GF-D8 (cell line): ENCODE measurements at places on chromosomes 11 and 22.

DNA sequence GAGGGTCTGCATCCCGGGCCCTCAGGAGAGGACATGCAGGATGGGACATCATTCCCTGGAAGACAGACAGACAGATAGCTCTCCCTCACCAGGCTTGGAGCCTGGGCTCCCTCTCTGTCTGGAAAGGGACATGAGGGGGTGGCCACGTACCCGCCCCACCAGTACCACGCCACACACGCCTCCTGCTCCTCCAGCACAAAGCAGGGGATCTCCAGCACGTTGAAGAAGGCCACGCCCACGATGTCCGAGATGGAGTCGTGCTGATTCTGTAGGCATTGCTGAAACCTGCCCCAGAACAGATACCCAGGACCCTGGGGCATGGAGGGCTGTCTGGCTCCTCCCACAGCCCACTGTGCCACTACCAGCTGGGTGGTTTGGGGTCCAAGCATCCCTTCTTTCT, 2.2 kb downstream of the PLA2G3 start:
- DNase-seq = no peak

GRCh38 chr11:43542750-43543712, 137.5 kb upstream of the HSD17B12 start:
- no peak for DNase-seq

DNA sequence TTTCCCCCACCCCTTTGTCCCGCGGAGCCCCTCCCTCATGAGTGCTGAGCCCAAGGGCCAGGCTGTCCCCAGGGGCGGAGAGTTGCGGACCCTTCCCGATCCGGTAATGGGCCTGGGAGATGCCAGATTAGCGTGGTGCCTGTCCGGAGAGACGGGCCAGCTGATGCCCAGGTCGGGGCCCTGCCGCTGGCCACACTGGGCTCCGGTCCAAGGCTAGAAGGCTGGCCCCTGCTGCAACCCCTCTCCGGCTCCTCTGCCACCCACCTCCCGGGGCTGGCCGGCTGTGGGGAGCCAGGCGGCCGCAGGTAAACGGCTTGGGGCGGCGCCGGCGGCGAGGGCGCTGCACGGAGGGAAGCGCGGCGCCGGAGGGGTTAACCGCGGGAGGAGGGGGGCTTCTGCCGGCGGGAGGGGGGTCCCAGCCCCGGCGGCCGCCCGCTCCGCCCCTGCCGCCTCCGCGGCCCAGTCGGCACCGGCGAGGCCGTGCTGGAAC, at the start of gene KCNK4:
TSS of gene KCNK4 (plus strand) at position 41 of the 490 bp plus-strand sequence. CDS start 1,717 bp downstream, outside the sequence.
- DNase-seq = no peak

DNA sequence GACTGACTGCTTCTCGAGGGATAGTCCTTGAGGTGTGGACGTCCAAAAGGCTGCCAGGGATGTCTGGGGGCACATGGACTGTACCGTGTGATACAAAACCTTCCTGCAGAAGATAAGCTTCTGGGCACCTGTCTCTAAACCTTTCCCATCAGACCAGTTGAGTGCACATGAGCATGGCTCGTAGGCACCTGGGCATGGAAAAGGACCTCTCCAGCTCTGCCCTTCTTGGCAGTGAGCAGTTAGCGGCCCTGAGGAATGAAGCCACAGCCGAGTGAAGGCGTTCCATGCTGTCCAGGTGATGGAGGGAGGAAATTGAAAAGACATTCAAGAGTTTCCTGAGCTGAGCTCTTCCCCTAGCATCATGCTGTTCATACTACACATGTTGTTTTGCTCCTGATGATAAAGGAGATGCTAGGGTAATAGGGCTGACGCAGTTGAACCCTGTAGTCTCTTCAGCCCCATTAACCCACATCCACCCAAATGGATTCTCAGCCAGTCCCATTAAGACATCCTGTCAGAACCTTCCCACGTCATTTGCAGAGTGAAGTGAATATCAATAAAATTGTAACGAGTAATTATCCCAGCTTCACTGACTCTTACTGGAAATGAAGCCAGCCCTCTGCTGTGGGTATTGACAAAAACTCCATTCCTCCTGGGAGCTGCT, 138.6 kb downstream of the KIRREL3 start:
- DNase-seq = no peak

DNA sequence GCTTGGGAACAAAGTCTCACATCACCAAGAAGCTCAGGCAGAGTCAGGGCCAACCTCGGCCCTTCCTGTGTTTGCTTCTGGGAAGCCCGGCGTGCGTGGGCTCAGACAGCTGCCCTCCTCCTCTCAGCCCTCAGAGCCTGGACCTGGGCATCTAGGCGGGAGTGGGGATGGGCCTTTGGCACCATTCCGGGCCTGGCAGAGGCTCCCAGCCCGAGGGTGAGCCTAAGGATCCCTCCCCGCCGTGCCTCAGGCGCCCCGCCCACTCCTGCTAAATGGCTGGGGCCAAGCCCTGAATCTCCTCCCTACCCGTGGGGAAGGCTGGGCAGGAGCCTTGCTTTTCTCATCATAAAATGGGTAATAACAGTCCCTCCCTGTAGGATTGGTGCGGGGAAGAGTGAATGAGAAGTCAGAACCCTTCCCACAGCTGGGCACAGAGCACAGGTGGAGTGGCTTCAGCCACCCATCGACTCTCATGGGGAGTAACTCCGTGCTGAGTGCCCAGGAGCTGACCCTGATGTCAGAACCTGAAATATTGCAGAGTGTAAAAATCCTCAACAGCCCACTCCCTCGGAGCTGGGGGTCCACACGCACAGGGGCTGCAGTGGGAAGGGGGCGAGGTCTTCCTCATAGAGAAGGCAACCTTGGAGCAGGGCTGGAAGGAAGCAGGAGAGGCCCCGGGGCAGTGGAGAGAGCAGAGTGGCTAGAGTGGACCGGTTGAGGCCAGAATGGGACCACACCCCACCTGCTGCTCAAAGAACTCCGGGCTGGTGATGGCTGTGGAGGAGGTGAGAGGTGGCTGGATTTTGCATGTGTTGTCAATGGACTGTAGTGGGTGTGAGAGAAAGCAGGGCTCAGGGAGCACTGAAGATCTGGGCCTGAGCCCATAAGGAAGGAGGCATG, 18.8 kb upstream of the CDKN1C start:
- DNase-seq = no peak

DNA sequence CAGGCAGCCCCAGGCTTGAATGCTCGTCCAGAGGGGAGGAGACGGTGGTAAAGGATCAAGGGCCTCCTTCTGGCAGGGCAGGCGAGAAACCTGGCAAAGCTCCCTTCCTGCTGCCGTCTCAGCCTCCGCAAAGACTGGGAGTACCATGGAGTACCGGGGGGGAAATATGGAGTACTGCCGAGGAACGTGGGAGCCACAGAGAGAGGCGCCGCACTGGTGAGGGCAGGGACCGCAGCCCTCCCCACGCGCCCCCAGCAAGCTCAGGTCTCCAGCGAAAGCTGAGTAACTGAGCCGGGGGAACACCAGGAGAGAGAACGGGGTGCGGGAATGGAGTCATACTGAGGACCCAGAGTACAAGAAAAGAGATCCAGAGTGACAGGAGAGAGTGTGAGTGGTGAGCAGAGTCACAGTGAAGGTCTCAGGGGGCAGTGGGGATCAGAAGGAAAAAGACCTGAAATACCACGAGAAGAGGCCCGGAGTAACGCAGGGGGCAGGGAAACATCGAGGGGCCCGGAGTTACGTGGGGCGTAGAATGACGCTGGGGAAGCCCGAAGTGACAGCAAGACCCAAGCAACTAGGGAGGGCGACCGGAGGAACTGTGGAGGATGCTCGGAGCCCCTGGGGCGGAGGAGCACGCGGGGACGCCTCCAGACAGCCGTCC, 740 bp downstream of the EML3 start:
- DNase-seq = no peak

DNA sequence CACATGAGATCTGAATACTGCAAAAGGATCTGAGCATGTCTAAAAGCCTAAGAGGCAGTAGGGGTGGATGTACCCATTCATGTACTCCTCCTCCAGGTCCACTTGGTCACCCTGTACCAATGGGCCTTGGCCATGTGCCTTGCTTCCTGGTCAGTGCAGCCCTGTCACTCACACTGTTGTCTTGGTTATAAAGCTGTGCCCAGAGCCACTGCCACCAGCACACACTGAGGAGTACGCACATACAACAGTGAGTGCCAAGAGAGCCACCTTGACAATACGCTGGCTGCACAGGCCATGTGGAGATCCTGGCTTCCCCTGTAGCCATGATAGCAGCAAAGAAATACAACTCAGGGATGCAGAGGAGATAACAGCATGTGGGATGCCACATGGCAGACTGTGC, 96.4 kb upstream of the LDLRAD3 start:
- no peak for DNase-seq

DNA sequence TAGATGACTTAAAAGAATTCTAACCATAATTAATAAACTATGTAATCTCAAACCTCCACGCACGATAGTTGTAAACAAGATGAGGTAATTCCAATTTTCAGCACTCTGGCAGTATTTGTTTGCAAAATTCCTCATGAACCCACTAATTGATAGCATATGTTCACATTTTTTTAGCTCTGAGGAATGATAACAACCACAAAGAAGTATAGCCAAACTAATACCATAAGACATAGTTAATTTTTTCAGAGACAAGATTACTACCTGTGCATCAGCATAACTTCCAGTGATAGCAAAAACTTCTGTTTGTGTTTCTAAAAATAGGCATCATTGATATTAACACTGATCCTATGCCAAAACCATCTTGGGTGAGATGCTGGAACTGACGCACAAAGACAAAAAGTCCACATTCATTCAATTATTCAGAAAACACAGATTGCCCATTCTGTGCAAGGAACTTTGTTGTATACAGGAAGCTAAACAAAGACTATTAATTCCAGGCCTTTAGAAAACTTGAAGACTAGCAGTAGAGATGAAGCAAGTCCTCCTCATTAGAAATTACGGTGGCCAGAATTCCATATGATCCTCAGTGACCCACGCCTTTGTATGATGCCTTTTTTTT, 57.7 kb downstream of the PDGFD start:
- DNase-seq = no peak

DNA sequence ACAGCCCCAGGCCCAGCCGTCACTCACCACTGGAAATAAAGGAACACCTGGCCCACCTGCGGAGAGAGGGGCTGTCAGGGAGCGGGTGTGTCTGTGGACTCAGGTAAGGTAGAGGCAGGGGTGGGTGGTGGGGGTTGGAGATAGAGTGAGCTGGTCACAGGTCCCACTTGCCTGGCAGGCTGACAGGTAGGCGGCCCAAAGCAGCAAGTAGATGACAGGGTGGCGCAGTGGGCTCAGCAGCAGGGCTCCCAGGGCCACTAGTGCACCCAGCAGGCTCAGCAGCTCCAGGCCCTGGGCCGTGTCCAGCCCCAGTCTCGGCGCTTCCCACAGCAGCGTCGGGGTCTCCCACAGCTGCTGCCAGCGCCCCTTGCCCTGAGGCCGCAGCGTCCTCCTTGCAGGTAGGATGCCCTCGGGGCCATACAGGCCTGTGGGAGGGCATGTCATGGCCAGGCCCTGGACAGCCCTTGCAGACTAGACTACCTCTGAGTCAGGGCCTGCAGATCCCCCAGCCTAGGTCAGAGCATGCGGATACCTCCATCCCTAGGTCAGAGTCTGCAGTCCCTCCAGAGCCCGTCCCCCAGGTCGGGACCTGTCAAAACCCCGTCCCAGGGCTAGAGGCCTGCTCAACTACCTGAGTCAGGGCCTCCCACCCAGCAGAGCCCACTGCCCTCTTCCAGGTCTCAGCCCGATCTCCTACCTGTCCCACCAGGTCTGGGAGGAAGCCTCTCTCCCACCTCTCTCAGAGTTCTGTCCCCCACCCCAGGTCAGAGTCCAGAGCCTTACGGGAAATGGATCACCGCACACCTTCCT, 686 bp downstream of the LMF2 start:
- no peak for DNase-seq

GRCh38 chr11:120248551-120249278, 8.8 kb downstream of the POU2F3 start:
- no peak for DNase-seq

DNA sequence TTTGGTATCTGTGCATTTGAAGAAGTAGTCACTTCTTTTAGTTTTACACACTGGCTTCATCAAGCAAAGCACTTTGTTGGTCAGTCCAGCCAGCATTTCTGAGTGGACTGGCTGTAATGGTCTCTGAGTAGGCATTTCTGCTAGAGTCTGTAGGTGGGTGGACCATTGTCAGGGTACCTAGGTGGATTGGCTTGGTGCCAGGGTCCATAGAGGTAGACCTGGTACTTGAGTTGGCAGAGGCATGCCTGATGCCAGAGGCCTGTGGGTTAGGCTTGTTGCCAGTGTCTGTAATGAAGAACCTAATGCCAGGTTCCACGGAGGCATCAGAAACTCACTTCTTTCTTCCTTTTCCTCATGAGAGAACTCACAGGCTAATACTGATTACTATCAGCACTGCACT, 157.9 kb upstream of the C11orf87 start:
- DNase-seq = no peak

DNA sequence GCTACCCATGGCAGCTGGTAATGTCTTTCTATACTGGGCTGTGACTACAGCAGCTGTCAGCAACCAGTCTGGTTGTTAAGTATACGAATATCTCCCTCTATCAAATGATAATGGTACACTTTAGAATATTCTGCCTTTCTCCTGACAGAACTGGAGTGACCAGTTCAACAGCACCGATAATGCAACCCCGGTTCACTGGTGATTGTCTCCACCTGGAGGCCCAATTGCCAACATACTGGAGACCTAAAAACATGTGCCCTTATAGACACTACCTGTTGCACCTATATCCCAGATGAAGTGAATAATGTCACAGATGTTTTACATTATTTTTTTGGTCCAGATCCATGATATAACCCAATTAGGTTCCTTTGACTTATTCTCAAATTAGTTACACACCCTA, 21.1 kb downstream of the OR5P2 start:
- DNase-seq = no peak

- no peak for DNase-seq
These were observed 790 bp upstream of the TMEM41B start for GRCh38 chr11:9315078-9315688.
